ENCODE measurements at places on chromosomes 16 and 17.

DNA sequence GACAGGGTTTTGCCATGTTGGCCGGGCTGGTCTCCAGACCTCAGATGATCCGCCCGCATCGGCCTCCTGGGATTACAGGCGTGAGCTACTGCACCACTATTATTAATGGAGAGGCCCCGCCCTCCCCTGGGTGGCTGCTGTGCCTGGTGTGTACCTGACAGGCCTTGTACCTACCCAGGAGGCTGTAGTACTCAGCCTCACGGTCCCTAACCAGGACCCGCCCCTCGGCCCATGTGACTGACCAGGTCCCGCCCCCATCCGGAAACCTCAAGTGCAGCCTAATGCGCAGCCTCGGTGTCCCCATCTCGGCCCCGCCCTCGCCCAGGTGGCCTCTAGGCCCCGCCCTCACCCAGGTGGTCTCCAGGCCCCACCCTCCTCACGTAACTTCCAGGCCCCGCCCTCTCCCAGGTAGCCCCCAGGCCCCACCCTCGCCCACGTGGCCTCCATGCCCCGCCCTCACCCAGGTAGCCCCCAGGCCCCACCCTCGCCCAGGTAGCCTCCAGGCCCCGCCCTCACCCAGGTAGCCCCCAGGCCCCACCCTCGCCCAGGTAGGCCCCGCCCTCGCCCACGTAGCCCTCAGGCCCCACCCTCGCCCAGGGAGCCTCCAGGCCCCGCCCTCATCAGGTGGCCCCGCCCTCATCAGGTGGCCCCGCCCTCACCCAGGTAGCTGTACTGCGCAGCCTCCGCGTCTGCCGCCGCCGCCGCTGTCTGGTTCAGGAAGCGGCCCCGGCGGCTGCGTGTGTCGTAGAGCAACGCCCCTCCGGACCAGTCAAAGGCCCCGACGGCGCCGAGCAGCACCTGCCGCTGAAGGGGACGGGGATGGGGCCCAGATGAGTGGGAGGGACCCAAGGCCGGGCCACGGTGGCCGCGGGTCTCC lies 31.0 kb downstream of the HASPIN start:
- no peak overlapping the region for H3K27ac ChIP-seq
- H3K4me3 ChIP-seq, result no peak overlapping the region
- peak; percentile 40 for DNase-seq
- H3K36me3 ChIP-seq, result peaks cover 6% of the 10 kb centered on the region

GRCh38 chr17:9021158-9021991 lies at the start of gene NTN1:
Gene NTN1 (plus strand): TSS chr17:9021510. CDS start chr17:9022374, 864 bp downstream.
- peak within 1 kb of the TSS; percentile 79 for H3K4me3 ChIP-seq
- peaks cover 2% of the 10 kb centered on the region for H3K36me3 ChIP-seq
- H3K27me3 ChIP-seq, result peaks cover 54% of the 10 kb centered on the region
- H3K27ac ChIP-seq, result no peak within 1 kb of the TSS

DNA sequence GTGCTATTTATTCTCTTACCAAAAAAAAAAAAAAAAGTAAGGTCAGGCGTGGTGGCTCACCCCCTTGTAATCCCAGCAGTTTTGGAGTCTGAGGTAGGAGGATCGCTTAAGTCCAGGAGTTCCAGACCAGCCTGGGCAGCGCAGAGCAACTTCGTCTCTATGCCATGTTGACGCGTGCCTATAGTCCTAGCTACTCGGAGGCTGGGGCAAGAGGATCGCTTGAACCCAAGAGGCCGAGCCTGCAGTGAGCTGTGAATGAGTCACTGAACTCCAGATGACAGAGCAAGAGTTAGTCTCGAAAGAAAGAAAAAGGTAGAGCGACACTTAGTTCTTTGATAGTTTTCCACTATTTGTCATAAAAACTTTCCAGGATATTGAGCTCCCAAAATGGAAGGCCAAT lies 1.4 kb upstream of the TENT4B start:
- DNase-seq, result no peak
- peaks cover 27% of the 10 kb centered on the region for H3K4me1 ChIP-seq
- peak overlapping the region; percentile 96 for H3K27ac ChIP-seq
- no peaks in the 10 kb centered on the region for H3K27me3 ChIP-seq
- peak overlapping the region; percentile 90 for H3K4me3 ChIP-seq

- no peaks in the 10 kb centered on the region for H3K27me3 ChIP-seq
- no peak for DNase-seq
- no peaks in the 10 kb centered on the region for H3K4me1 ChIP-seq
- H3K27ac ChIP-seq, result no peak overlapping the region
- no peak overlapping the region for H3K4me3 ChIP-seq
Measured at GRCh38 chr16:5393070-5393469, 295.5 kb upstream of the EEF2KMT start.

- DNase-seq, result no peak
- no peaks in the 10 kb centered on the region for H3K27me3 ChIP-seq
- H3K4me3 ChIP-seq, result no peak overlapping the region
- H3K4me1 ChIP-seq, result peaks cover 5% of the 10 kb centered on the region
- no peaks in the 10 kb centered on the region for H3K36me3 ChIP-seq
Measured at GRCh38 chr17:14361945-14362508, 61.1 kb downstream of the HS3ST3B1 start.

DNA sequence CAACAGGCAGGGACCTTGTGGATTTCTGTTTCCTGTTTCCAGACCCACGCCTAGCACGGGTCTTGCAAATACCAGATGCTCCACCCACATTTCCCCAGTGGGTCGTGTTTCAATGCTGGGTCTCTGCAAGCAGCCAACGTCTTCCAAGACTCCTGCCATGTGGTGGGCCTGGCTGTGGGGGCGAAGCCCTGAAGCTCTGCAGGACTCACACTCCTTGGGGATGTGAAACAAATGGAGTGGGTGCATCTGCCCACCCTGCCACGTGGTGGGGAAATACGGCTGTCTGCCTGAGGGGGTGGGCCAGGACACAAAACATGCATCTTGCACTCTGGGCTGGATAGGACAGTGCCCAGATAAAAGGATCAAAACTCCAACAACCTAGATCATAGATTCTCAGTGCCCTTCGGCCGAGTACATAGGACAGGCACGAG lies 32.6 kb downstream of the FA2H start:
- H3K4me1 ChIP-seq, result no peaks in the 10 kb centered on the region
- H3K4me3 ChIP-seq, result no peak overlapping the region
- no peaks in the 10 kb centered on the region for H3K36me3 ChIP-seq
- no peaks in the 10 kb centered on the region for H3K27me3 ChIP-seq
- H3K27ac ChIP-seq, result no peak overlapping the region
- DNase-seq, result no peak
